ENCODE measurements at places on chromosomes 3 and 15. TPM values are rescaled to one million over a fixed set of nuclear protein-coding genes. Genes with fewer than 3 reads are reported as not detected.

DNA sequence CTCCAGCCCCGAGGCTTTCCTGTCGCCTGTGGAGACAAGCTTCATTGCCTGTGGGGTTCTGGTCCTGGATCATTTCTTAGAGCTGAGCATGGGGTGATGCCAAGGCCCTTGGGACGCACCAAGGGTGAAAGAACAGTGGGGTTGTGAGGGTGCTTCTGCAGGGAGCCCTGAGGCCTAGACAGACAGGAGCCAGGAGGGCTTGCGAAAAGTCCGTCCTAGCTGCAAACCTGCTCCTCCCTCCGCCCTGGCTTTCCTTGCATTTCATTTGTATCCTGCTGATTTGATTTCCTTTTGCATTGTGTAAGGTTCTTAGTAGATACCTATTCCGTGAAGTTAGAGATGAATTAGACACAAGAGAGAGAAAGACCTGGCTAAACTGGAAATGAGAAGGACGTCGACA lies 286.9 kb upstream of the C2CD4B start:
- DNase-seq, result no peak

HRG gene
- not detected for total RNA-seq

RBMS3 gene
- total RNA-seq, result 58.6 TPM

DNA sequence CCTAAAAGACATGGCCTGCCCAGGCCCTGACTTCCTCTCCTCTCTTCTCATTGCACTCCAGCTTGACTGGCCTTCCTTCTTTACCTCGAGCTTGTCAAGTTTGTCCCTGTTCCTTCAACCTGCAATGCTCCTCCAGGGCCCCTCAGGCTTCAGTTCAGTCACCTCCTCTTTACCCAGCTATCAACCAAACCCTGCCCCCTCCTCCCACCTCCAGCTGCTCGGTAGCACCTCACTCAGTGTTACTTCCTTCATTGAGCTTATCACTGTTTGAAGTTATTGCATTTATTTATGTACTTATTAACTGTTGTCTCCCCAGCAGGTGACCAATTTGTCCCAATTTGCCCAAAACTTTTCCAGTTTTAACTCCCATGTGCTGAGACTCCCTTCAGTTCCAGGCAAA lies 95.8 kb upstream of the UBE2E1 start:
- DNase-seq, result no peak

ZCWPW2 gene
- total RNA-seq, result 1.0 TPM

GRCh38 chr3:147312786-147313280 lies 93.5 kb downstream of the ZIC4 start:
- no peak for DNase-seq

DNA sequence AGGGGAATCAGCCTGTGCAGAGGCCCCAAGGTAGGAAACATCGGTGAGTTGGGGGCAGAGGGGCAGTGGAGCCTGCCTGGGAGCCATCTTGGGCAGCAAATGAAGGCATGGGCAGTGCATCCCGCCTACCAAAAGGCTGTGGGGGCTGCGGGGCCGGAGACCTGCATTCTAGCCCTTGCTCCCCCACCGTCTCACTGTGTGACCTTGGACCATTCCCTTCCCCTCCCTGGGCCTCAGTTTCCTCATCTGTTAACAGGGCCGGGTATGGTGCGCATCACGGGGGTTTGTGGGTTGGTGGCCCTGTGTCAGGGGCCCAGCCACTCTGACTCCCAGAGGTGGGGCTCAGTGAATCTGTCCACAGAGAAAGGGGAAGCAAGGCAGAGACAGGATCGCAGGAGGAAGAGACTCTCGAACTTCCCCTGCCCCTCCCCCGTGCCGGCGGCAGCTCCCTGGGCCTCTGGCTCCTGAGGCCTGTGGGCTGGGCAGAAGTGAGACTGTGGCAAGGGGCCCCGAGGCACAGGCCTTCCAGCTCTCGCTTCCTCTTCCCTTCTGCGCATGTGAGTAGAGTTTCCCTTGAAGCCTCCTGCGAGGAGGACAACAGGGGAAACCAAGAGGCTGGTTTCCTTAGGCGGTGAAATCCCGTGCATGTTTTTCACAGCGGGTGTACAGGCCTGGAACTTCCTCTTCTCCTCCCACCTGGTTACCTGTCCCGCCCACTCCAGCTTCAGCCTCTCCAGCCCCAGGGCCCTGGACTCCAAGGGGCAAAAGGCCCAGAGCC lies 42.9 kb downstream of the IDH2 start:
- DNase-seq, result no peak

GALNT15 gene
- 37.7 TPM for total RNA-seq

- peak; percentile 94 for DNase-seq
These were observed 43.2 kb downstream of the ARHGEF3 start for GRCh38 chr3:56758539-56758981.

All from fibroblast of lung (primary cell).